ENCODE measurements at places on chromosomes 13 and 19. TPM values are rescaled to one million over a fixed set of nuclear protein-coding genes. Genes with fewer than 3 reads are reported as not detected.

The ZNF726 gene
- 5.9 TPM for total RNA-seq

The ZNF729 gene
- under 0.01 TPM for total RNA-seq

The SUGT1 gene
- 25.5 TPM for total RNA-seq

The NFILZ gene
- total RNA-seq = not detected

The PRR22 gene
- total RNA-seq = not detected

The TMEM86B gene
- total RNA-seq = 3.9 TPM

The LRRC63 gene
- not detected for total RNA-seq

The CATSPERD gene
- total RNA-seq = not detected

The FCER2 gene
- total RNA-seq = not detected

The EFNB2 gene
- 40.7 TPM for total RNA-seq

Measured in placental epithelial cell (primary cell).